ENCODE measurements at places on chromosomes 11 and 22. TPM values are rescaled to one million over a fixed set of nuclear protein-coding genes. Genes with fewer than 3 reads are reported as not detected.

The SSTR3 gene
- total RNA-seq: 0.24 TPM

The DKK3 gene
- 2.4 TPM for total RNA-seq

The MPZL2 gene
- 4.5 TPM for total RNA-seq

GRCh38 chr11:326842-327580, 6.4 kb upstream of the IFITM3 start:
- peak; percentile 48 for DNase-seq
- peaks cover 61% of the 10 kb centered on the region for H3K4me1 ChIP-seq
- no peaks in the 10 kb centered on the region for H3K36me3 ChIP-seq
- H3K27ac ChIP-seq: peak overlapping the region; percentile 78

DNA sequence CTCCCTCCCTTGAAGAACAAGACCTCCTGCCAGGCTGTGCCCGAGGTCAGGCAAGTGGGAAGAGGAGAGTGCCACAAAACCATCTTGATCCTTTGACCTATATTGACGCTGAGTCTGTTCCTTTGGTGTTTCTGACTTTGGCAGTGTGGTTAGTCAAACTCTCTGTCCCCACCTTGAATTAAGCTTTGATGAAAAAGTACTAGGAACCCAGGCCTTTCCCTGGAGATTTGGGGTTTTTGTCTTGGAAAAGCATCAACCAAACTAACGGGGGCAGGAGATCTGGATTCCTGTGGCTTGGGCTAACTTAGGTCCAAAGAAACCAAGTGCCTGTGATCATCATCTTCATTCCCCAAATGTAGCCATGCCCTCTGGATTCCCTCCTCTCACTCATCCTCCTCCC, 40.4 kb downstream of the ARFGAP2 start:
- H3K27ac ChIP-seq: no peak overlapping the region
- no peaks in the 10 kb centered on the region for H3K27me3 ChIP-seq
- no peak overlapping the region for H3K4me3 ChIP-seq

DNA sequence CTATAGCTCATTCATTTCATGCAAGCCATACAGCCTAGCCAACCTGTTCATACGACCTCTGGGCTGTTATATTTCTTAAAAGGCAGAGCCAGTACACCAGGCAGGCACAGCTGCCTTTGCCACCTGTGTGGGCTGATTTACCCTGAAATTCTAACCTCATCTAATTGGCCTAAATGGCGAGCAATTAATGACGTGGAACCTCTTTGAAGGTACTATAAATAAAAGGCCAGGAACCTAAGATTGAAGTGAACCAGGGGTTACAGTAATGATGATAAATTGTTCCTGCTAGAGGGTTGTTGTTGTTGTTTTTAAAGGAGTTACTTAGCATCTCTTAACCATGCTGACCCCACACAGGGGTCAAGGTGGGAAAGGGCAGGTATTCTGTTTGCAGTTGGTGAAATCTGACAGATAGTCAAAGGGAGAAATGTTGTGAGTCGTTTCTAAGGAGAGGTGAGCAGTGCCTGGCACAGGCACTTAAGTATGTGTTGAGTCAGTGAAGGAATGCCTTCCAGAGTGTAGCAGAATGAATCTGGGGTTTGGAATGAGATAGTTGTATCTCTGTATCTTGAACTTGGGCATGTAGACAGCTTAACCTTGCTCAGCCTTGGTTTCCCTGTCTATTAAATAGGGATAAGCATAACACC, 213.5 kb upstream of the NAV2 start:
- H3K27ac ChIP-seq: no peak overlapping the region
- no peaks in the 10 kb centered on the region for H3K27me3 ChIP-seq
- no peak overlapping the region for H3K4me3 ChIP-seq

GRCh38 chr11:100010393-100010792, 676.7 kb upstream of the ARHGAP42 start:
- H3K27ac ChIP-seq: no peak overlapping the region
- no peaks in the 10 kb centered on the region for H3K36me3 ChIP-seq
- H3K4me3 ChIP-seq: no peak overlapping the region
- H3K4me1 ChIP-seq: no peaks in the 10 kb centered on the region

DNA sequence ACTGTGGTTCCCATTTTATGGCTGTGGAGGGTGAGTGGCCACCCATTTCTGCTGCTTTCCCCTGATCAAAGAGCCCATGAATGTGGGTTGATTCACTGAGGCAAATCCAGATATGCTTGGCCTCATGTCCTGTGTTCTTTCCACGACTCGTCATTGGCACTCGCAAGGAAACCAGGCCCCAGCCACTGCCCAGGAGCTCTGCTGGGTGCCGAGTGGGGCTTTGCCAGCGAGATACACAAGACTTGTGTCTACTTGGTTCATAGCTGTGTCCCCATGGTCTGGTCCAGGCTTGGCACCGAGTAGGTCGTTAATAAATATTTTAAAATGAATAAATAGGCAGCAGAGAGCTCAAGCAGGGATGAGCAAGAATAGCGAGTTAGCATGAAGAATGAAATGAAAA, 1291.5 kb downstream of the TBC1D22A start:
- H3K36me3 ChIP-seq: no peaks in the 10 kb centered on the region
- DNase-seq: no peak
- H3K4me1 ChIP-seq: no peaks in the 10 kb centered on the region
- no peaks in the 10 kb centered on the region for H3K27me3 ChIP-seq

- no peaks in the 10 kb centered on the region for H3K4me1 ChIP-seq
- H3K27me3 ChIP-seq: peaks cover 15% of the 10 kb centered on the region
- no peak overlapping the region for H3K27ac ChIP-seq
- no peak for DNase-seq
- H3K36me3 ChIP-seq: no peaks in the 10 kb centered on the region
Measured at GRCh38 chr22:18060646-18061620, 16.9 kb upstream of the PEX26 start.

GRCh38 chr22:25669253-25670069, 72.5 kb upstream of the MYO18B start:
- no peaks in the 10 kb centered on the region for H3K4me1 ChIP-seq
- H3K27me3 ChIP-seq: no peaks in the 10 kb centered on the region
- DNase-seq: no peak
- no peak overlapping the region for H3K4me3 ChIP-seq
